8988T (cell line): ENCODE measurements at places on chromosomes 16 and 17.

DNA sequence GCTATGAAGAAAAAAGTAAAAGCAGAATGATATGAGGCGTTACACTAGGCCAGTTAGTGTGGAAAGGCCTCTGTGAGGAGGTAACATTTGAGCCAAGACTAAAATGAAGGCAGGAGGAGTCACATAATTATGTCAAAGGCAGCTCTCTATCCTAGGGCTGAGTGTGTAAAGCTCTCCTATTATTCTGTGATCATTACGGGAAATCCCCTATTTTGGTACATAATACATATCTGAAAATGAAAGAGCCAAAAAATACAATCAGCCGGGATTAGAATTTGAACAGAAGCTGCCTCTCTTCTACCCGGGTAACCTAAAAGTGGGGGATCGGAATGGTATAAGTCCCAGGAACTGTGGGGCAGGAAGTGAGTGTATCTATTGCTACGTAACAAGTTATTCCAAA is 27.1 kb downstream of the HEATR3 start:
- DNase-seq, result no peak

DNA sequence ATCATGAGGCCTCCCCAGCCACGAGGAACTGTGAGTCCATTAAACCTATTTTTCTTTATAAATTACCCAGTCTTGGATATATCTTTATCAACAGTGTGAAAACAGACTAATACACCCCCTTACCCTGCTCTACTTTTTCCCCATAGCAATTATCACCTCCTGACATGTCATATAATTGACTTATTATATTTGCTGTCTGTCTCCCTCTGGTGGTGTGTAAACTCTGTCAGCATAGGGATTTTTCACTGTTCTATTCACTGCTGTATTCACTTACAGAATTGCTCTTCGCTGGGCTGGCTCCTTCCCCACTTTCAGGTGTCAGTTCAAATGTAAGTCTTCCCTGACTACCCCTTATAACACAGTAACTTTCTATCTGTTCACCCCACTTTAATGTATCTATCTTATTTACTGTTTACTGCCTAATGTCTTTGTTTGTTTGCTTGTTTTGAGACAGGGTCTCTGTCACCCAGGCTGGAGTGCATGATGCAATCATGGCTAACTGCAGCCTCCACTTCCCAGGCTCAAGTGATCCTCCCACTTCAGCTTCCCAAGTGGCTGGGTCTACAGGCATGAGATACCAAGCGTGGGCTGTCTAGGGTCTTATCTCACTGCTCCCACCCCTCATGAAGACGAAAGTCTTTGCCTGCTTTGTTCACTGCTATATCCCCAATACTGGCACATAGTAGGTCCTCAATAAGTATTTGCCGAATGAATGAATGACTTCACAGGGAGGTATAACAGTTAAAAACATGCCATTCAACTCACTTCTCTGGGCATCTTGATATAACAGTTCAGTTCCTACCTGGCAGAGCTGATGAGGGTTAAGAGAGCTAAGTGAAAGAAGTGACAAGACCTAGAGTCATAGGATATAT is 52.4 kb upstream of the CDH3 start:
- DNase-seq, result no peak

DNA sequence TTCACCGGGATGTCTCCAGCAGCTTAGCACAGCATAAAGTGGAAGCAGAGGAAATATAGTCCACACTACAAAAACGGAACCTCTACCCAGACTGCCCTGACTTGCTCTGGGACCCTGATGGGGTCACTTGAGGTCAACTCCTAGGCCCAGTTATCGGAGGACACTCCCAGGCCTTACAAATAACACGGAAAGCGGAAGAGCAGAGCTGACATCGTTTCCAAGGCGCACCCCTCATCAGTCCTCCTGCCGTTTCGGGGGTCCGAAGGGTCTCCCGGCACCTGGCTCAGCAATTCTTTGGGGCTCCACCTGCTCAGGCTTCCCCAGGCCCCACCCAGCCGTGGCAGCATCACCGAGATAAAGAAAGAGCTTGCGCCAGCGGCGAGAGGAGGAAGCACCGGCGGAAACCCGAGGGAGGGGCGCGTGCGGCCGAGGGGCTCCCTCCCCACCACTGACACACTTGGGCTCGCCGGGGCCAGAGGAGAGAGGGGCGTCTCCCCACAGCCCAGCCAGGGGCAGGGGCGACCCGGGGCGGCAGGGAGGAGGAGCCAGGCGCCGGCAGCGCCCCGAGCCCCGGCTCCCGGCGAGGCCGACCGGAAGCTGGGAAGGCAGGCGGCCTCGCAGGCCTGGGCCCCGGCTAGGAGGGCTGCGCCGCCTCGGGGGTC is 727 bp downstream of the CORO7 start:
- DNase-seq, result no peak

DNA sequence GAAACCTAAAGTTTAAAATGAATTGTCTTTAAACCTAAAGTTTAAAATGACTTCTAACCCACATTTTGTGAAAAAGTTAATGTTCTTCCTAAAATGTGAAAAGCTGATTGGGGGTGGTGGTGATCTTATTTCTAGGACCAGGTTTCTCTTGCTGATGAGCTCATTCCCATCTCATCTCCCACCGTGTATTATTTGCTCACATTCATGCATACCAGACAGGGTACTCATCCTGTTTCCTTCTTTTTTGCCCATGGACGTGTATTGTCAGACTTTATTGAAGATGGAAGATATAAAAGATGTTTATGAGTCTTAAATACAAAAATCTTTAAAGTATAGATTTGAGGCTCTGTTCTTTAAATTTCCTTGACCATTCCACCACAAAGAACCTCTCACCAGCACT is 70.1 kb upstream of the MPHOSPH6 start:
- no peak for DNase-seq

GRCh38 chr16:4607841-4608703 is 6.6 kb downstream of the UBALD1 start:
- no peak for DNase-seq

GRCh38 chr17:48752399-48753288 is 24.1 kb upstream of the HOXB13 start:
- no peak for DNase-seq

GRCh38 chr17:17200831-17201230 is 5.3 kb downstream of the PLD6 start:
- no peak for DNase-seq

GRCh38 chr16:88063211-88063773 is 112.1 kb downstream of the BANP start:
- DNase-seq, result no peak

GRCh38 chr17:78842881-78843565 is 2.4 kb upstream of the USP36 start:
- DNase-seq, result peak; percentile 57

DNA sequence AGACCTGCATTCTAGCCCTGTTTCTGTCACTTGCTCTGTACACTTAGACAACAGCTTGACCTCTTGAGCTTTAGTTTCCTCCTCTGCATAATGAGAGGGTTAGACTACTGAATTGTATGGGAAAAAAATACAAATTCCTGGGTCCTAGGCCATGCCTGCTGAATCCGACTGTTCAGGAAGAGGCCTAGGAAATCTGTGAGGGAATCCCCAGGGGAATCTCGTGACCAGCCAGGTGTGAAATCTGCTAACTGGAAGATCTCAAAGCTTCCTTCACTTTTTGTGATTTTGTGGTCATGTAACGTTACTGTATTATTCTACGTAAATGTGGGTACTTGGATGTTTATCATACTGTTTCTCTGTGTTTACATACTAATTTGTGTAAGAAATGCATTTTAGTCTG is 58.2 kb downstream of the CYLD start:
- no peak for DNase-seq

GRCh38 chr16:82421851-82422250 is 204.9 kb upstream of the CDH13 start:
- DNase-seq, result no peak

DNA sequence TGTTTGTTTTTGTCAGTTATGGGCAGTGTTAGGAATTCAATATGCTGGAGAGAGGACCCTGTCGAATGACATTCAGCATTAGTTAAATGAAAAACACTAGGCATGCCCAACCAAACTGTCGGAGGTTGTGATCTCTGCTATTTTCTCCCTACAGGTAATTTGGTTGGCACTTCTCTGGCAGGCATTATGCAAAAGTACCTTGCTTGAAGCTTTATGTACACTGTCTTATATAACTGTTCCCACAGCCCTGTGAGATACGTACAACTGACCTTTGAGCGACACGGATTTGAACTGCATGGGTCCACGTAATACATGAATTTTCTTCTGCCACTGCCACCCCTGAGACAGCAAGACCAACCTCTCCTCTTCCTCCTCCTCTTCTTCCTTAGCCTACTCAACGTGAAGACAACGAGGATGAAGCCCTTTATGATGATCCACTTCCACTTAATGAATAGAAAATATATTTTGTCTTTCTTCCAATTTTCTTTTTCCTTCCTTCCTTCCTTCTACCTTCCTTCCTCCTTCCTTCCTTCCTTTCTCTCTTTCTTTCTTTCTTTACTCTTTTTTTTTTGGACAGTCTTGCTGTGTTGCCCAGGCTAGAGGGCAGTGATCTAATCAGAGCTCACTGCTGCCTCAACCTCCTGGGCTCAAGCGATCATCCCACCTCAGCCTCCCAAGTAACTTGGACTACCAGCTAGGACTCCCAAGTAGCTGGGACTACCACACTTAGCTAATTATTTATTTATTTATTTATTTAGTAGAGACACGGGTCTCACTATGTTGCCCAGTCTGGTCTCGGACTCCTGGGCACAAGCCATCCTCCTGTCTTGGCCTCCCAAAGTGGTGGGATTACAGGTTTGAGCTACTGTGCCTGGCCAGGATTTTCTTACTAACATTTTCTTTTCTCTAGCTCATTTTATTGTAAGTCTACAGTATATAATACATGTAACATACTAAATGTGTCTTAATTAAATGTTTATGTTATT is 77.3 kb downstream of the WIPI1 start:
- no peak for DNase-seq

GRCh38 chr16:86199871-86200695 is 301.1 kb downstream of the IRF8 start:
- no peak for DNase-seq

GRCh38 chr16:48955837-48956236 is 325.8 kb downstream of the CBLN1 start:
- DNase-seq, result no peak

GRCh38 chr16:85149776-85150175 is 37.5 kb upstream of the CIBAR2 start:
- no peak for DNase-seq

GRCh38 chr17:17172990-17173389 is 33.1 kb downstream of the PLD6 start:
- DNase-seq, result no peak

DNA sequence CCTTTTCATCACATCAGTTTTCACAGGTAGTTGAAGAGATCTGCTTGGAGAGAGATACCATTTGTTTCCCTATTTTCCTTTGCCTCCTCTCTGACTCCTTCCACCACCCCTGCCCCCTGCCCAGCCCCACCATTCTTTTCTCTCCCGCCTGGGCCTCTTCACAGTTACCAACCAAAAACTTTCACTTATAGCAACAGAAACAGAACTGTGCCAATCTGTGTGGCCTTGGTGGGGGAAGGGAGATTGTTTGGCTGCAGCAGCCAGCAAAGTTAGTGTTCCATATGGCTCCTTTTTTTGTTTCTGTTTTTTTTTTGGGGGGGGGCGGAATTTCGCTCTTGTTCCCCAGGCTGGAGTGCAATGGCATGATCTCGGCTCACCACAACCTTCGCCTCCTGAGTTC is 17.2 kb upstream of the ARL4D start:
- DNase-seq, result no peak
